GM19239 (cell line): ENCODE measurements at places on chromosomes 11 and 22.

GRCh38 chr11:124961972-124962609, 8.1 kb downstream of the CCDC15 start:
- DNase-seq = peak; percentile 15

GRCh38 chr11:127000291-127000968, at the start of gene KIRREL3:
Gene KIRREL3 (minus strand): TSS chr11:127000770.
- no peak for DNase-seq

DNA sequence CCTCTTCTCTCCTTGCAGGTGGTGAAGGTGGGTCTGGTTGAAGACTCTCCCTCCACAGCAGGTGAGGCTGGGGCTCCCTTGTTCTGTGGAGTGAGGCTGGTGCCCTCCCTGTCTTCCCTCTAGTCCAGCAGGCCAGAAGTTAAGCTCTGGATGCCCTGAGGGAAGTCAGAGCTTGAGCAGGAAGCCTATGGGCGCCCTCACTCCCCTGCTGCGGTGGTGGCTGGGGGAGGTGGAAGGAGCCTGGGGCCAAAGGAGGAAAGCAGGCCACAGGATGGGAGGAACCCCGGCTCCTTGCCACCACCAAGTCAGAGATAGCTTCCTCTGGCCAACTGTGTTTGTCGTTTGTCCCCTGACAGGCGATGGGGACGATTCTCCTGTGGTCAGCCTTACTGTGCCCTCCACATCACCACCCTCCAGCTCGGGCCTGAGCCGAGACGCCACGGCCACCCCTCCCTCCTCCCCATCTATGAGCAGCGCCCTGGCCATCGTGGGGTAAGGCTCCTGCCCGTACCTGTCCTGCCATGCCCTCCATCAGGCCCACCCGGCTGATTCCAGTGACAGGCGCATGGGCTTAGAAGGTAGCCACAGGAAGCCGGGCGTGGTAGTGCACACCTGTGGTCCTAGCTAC, 29.5 kb upstream of the RAB1B start:
- no peak for DNase-seq

GRCh38 chr11:18310800-18311340, 11.1 kb downstream of the HPS5 start:
- DNase-seq = no peak

DNA sequence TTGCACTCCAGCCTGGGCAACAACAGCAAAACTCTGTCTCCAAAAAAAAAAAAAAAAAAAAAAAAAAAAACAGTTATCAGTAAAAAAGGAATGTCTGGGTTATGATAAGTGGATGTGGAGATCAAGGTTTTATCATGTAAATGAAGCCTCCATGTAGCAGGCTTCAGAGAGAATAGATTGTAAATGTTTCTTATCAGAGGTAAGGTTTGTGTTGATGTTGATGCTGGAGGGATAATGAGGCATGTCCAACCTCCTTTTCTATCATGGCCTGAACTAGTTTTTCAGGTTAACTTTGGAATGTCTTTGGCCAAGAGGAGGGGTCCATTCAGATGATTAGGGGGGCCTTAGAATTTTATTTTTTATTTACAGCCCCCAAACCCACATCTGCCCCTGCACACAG, 35.4 kb upstream of the TREH start:
- no peak for DNase-seq

- no peak for DNase-seq
Observed at GRCh38 chr11:44702889-44703288, 23.9 kb upstream of the TSPAN18 start.

DNA sequence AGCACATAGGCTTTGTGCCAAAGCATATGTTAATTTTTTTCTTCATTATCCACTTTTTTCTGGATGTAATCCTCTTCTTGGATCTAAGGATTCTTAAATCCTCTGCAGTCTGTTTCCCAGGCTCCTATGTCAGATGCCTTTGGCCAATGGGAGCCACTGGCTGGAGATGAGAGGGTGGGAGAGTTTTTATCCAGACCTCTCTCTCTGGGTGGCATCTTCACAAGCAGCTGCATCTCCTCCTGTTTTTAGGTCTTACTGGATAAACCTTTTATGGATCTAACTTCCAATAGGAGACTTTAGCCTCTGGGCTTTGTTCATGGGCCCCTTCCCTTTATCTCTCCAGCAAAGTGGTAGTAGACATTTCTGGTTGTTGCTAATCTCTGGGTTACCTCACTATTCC, 22.4 kb upstream of the MPPED2 start:
- no peak for DNase-seq

- no peak for DNase-seq
Observed at GRCh38 chr22:26435327-26436093, 6.5 kb downstream of the ASPHD2 start.

DNA sequence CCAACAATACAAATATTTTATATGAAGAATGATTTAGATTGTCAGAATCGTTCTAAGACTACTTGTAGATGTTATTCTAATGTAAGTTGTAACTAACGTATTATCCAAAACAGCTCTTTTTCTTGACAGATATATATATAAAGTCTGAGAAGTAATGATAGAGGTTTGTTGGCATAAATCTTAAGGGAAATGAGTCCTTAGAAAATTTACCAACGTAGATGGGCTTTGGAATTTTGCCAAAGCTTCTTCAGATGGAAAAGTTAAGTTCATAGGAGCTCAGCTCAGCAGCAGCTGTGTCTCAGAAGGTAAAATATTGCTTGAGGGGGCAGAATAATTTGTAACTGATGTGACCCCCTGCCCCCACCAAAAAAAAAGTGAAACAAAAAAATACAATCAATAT, 66.7 kb downstream of the BID start:
- no peak for DNase-seq

DNA sequence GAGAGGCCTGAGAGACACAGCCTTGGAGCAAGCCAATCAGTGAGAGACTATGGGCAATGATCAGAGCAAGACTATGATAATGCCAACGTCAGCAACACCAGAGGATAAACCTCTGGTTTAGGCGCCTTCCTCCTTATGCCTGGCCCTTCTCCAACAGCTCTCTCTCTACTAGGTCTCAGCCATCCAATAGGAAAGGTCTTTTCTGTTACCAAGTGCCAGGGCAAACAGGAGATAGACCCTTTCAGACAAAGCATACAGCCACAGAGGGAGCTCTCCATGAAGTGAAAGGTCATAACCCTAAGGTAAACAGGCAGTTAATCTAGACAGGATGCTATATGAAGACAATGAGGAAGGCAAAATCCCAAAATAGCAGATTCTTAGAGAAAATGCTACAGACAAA, 9.5 kb downstream of the STK33 start:
- no peak for DNase-seq

DNA sequence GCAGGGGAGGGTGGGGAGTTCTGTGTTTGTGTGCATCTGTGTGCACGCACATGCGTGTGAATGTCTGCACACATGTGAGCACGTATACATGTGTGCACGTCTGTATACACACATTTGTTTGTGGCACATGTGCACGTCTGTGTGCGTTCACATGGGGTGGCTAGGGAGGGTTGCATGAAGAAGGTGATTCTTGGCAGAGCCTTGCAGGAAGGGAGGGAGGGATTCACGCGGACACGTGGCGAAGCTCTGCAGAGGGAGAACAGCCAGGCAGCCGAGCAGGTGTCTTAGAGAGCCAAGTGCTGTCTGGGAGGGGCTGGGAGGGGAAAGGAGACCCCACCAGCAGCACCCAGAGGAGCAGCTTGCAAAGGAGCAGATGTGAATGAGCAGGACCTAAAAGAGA, 372.1 kb downstream of the BRD1 start:
- DNase-seq = no peak

- DNase-seq = no peak
Observed at GRCh38 chr22:26768952-26769351, 111.6 kb downstream of the MIAT start.

- DNase-seq = no peak
Observed at GRCh38 chr22:45608763-45609180, 62.9 kb upstream of the ATXN10 start.
